ENCODE measurements at places on chromosomes 2 and 18.

DNA sequence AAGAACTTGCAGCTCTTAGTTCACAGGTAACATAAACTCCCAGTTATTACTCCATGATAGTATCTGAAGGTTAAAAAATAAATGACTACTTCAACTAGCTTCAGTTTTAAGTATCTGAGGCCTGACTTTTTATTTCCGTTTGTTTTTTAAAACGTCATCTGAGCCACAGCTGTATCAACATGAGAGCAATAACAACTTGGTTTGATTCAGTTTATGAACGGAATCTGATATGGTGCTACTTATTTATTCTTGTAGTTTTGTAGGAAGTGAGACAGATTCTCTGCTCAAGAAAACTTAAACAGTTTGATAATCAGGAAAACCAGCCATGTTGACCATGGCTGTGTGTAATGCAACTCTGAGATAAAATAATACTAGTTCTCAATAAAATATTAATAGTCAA lies 34.9 kb downstream of the NAB1 start:
- no peak for DNase-seq

DNA sequence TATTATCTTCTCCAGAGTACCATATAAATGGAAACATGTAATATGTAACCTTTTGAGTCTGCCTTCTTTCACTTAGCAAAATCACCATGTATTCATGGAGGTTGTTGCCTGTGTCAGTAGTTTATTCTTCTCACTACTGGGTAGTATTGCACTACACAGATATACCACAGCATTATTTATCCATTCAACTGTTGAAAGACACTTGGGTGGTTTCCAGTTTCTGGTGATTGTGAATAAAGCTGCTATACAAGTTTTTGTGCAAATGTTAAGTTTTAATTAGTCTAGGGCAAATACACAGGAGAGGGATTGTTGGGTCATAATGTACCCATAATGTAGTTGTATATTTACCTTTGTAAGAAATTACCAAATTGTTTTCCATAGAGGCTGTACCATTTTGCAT lies 29.6 kb upstream of the RPRD1A start:
- no peak for DNase-seq

DNA sequence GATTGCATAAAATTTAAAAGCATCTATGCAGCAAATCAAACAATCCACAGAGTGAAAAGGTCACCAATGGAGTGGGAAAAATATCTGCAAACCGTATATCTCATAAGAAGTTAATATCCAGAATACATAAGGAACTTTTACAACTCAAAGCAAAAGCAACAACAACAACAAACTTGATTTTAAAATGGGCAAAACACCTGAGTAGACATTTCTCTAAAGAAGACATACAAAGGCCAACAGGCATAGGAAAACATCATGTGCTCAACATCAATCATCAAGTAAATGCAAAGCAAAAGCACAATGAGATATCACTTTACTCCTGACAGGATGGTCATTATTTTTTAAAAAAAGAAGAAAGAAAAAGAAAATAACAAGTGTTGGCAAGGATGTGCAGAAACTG lies 38.1 kb downstream of the TMEM247 start:
- DNase-seq, result no peak

GRCh38 chr2:150675807-150676206 lies 188.3 kb upstream of the RND3 start:
- DNase-seq, result no peak

DNA sequence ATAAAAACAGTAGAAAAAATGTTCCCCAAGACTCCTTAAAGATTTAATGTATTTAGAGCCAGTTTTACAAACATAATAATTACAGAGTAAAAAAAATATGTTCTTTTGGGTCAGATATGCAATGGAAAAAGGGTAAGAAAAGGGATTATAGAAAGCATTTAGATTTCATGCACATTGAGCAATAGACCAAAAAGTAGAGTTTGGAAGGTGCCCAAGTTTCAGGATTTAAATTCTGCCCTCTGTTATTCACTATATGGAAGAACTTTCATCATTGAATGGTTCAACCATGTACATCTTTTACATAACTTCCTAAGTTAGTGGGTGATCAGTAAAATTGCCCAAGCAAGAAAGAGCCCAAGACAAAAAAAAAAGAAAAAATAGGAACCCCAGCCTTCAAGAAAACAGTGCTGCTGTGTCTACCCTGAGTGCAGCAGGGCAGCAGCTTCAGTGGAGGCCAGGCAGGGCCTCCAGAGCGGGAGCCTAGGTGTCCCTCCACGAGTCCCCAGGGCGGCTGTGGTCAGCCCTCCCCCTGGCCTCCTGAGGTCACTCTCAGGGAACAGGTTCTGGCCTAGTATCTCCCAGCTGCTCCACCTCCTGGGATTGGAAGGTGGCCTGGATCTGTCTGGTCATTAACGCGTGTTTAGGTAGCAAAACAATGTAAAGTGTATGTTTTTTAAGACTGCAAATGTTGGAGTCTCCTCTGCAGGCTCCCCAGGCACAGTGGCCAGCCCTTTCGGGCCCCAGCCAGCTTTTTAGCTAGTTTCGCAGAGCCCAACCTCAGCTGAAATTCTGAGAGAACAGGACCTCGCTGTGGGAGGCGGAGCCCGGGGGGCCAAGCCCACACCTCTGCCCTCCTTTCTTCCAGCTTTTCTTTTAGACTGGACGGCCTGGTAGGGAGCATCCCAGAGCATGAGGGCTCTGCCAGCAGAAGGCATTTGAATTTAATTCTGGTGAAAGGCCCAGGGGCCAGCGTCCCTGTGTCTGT lies 77.3 kb downstream of the TEX51 start:
- no peak for DNase-seq

DNA sequence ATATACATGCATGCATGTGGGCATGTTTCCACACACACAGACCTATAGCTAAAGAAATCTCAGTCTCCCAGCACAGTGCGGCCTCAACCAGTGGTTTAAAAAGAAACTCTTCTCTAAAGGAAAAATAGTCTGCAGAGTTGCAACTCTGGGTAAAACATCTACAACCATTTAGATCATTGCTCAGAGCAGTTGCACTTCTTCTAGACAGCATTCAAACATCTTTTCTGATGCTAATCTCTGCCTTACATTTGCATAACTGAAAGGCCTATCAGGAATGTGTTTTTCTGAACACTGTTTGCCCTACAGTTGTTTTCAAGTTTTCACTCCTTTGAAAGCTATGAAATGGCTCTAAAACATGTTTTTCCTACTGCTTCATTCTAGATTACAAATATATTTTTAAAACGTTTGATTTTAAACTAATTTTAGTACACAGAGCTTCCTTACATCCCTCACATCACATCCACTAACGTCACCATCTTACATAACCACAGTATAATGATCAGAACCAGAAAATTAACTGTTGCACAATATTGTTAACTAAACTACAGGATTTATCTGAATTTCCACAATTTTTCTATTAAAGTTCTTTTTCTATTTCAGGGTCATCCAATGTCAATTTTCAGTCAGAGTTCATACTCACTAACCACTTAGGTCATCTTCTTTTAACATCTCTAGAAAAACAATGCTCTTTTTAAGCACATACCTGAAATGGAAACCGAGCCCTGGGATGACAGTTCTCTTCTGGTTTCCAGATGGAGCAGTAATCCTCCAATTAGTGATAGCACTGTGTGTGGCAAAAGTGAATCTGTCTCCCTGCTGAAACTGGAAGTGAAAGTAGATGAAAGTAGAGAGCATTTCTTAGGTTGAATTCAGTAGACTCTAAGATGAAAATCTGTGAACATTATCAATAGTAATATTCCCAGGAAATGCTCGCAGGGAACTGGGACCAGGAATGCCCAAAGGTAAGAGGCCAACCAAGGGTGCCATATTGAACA lies 501.6 kb upstream of the GCFC2 start:
- no peak for DNase-seq

DNA sequence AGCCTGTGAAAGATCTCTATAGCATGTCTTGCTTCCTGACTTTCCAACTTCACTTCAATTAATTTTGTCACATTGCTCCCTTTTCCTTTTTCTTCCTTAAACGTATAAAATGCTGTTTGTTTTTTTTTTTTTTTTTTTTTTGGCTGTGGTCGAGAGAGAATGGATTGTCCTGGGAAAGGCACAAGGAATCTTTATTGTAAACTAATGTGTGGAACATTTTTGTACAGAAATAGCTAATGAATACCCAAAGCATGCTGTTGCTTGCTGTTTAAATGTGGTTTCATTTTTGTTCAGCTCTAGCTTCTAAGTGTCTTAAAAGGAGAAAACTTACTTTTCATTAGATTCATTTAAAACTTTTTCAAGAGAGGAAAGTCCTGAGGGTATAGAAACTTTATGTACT lies 105.5 kb downstream of the GPD2 start:
- DNase-seq, result no peak

- no peak for DNase-seq
These were observed 134.7 kb downstream of the MSTN start for GRCh38 chr2:189927823-189928222.

- DNase-seq, result no peak
These were observed 940 bp upstream of the BOLA3 start for GRCh38 chr2:74148457-74149246.

GRCh38 chr18:7255054-7255453 lies 24.2 kb downstream of the LRRC30 start:
- DNase-seq, result no peak

GRCh38 chr2:238941262-238941792 lies 93.4 kb downstream of the TWIST2 start:
- no peak for DNase-seq

- DNase-seq, result peak; percentile 67
These were observed 11.1 kb upstream of the CYS1 start for GRCh38 chr2:10091182-10091888.

- DNase-seq, result no peak
These were observed 239.5 kb upstream of the REV1 start for GRCh38 chr2:99729104-99730025.

- DNase-seq, result no peak
These were observed 214.0 kb downstream of the SS18 start for GRCh38 chr18:25876330-25876948.

DNA sequence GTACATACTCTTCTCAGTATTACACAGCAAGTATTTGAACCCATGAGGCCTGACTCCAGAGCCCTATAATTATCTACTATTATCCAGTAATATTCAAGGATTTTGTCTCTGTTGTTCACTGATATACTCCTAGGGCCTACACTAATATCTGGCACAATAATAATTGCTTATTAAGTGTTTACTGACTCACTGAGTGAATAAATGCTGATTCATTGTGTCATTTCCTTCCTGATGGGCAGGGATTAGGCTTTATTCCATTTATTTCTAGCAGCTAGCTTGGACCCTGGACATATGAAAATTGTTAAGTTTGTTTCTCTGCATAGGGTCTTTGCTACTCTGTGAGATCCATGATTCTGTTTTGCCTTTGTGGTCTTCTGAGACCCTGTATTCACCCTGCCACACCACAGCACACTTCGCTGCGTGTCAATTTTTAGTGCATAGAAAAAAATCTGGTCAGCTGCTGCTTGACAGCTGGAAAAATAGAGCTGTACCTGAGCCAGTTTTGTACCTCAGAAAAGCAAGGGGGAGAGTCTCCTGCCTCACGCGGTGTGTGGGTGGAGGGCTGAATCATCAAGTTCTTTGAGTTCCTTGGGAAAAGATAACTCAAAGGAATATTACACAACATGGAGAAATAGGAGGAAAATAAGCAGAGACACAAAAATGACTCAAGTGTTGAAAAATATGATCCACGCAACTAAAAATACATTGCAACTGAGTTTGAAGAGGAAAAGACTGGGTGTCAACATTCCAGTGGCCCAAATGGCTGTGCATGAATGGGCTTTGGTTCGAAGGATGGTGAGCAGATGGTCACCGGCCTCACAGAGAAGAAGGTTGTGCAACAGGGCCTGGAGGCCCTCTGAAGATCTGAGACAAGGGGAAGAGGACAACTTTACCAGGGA lies 18.9 kb upstream of the DPP4 start:
- DNase-seq, result no peak

GRCh38 chr2:47719099-47719498 lies 63.8 kb upstream of the MSH6 start:
- no peak for DNase-seq

- DNase-seq, result no peak
These were observed 323.7 kb downstream of the SLC4A3 start for GRCh38 chr2:219951099-219951498.

DNA sequence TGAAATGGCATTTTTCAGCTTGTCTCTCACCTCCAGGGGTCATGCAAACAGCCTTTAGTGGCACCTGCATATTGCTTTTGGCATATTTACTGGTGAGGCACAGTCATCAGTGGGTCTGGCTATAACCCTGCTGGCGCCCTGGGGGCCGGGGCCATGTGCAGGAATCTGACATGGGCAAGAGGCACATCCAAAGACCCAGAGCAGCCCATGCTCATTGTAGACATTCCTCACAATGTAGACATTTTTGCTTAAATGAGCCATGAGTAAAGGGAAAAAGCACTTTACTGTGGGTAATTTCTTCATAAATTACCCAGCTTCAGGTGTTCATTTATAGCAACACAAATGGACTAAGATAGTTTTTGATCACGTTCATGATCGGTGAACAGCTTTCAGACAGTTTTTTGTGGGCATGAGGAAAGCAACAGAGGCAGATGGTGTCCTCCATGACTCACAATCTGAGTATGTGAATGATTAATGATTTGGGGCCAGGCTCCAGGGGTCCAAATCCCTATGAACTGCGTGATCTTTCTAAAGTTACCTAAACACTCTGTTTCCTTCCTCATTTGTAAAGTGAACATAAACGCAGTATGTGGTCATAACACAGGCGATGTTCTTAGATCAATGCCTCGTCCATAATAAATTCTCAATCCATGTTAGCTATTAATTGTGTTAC lies 85.8 kb downstream of the LIPG start:
- no peak for DNase-seq

DNA sequence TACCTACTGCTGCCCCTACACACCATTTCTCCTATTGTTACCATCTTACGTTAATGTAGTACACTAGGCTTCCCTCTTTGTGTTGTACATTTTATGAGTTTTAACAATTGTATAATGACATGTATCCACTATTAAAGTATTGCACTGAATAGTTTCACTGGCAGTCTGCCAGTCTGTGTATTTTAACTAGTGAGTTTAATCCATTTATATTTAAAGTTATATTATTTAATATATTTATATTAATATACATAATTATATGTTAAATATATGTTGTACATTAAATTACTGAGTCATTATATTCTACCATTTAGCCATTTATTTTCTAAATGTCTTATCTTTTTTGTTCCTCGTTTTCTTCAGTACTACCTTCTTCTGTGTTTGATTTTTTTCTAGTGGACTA lies 44.8 kb upstream of the PHLPP1 start:
- no peak for DNase-seq

DNA sequence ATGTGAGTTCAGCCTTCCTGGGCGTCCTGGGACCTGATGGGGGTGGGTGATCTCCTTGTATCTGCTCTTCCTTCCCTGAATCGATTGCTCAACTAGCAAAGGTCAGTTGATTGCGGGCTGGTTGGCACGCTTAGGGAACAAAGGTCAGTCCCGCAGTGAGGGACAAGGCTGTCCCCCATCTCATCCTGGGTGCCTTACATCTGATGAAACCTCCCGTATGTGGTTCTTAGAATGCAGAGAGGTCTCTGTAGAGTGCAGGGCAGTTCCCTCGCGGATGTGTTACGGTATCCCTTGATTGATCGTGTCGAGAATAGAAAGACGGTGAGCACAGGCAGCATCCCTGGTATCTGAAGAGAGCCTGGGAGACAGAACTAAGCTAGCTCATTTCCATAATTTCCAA lies 56.4 kb upstream of the RBM44 start:
- DNase-seq, result no peak
